ELR (cell line): ENCODE measurements at places on chromosomes 5 and 9.

DNA sequence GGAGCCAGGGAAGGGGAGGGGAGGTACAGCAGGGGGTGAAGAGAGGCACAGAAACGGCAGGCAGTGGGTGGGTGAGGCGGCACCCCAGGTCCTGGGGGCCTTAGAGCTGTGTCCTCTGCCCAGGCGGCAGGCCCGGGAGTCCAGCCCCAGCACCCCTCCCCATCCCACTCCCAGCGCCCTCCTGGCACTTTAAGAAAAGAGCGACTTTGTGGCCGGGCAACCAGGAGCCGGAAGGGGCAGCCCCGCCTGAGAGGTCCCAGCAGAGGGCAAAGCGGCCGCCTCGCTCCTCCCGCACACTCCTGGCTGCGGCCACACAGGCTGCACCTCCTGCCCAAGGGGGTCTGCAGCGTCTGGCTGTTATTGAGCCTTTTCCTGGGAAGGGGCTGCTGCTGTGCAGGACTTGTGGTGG lies 42.6 kb downstream of the NACC2 start:
- peak; percentile 49 for DNase-seq

- no peak for DNase-seq
These were observed 524 bp downstream of the MEGF10 start for GRCh38 chr5:127290946-127291693.

GRCh38 chr5:163505049-163505367 lies 411 bp upstream of the MAT2B start:
- DNase-seq = no peak

GRCh38 chr9:36470643-36471290 lies 70.7 kb upstream of the RNF38 start:
- DNase-seq = peak; percentile 86

- no peak for DNase-seq
These were observed 2.6 kb downstream of the NR5A1 start for GRCh38 chr9:124504530-124505005.
